ENCODE measurements at places on chromosomes 7 and 10. TPM values are rescaled to one million over a fixed set of nuclear protein-coding genes. Genes with fewer than 3 reads are reported as not detected.

DNA sequence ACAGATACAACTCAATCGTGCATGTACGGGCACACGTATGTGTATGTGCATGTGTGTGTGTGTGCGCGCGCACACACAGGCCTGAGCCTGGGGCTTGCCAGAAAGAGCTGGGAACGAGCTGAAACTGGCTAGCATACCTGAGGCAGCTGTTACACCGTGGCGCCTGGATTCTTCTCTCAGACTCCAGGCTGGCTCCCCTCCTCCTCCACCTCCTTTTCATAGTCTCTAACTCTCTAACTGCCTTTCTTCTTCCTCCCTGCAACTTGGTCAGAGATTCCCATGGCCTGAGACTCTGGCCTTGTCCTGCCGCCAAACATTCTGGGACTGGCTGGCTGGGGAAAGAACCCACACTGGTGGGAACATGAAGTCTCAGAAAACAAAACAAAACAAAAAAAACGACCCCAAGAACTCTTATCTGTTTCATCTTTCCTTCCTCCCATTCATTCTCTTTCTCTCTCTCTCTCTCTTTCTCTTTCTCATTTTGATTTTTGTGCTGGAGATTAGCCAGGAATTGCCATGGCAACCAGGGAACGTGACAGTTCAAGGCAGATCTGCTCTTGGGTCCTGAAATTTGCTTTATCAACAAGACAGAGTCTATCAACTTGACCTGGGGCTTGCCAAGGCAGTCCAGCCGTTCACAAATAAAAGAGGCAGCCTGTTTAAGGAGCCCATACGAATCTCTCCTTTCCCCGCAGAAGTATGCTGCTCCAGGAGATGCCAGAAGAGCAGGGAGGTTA, 76.8 kb upstream of the SEM1 start:
- DNase-seq, result no peak

GRCh38 chr10:93071177-93071472, 2.6 kb upstream of the CYP26A1 start:
- no peak for DNase-seq

DNA sequence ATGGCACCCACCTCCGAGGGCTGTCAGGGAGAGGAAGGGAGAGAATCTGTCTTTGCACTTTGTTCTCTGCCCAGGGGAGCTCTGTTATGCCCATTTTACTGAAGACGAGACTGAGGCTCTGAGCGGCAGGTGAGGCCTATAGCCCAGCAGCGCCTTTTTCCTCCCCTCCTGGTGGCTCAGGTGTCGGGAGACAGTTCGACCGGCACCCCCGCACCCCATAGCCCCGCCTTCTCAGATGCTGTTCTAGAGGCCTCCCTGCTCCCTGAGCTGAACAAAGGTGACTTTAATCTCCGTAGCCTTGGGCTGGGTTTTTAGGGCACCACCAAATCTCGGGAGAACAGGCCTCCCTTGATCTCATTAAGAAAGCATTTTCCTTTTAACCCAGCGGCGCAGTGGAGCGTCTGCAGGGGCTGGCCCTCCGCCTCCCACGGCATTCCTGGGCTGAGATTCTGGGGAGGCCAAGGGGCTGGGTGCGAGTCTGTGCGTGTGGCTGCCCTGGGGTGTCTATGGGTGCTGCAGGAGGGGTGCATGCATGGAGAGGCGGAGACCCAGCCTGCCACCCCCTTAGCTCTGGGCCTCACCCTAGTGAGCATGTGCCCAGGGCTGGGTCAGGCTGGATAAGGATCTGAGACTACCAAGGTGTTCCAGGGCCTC, 3.3 kb downstream of the LFNG start:
- DNase-seq, result no peak

- DNase-seq, result peak; percentile 74
Observed at GRCh38 chr10:103616705-103617601, 123.4 kb downstream of the NEURL1 start.

DNA sequence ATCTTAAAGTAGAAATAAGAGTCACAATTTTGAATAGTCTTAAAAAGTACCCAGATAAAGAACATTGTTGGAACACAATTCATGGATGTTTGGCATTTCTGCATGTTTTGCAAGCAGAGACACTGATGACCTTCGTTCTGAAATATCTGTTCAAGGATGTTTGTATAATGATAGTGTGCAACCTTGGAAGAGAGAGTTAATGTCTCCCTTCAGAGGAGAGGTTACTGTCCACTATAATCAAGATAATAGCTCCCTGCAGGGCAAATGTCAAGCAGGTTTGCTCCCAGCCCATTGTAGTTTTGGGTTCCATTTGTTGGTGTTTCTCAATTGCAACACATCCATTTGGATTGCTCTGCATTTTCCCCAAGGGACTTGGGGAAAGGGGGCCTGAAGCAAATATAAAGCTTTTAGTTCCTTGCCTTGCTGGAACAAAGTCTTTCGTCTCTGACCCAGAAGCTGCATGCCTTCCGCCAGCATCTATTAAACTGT, 45.2 kb downstream of the COL1A2 start:
- DNase-seq, result no peak

DNA sequence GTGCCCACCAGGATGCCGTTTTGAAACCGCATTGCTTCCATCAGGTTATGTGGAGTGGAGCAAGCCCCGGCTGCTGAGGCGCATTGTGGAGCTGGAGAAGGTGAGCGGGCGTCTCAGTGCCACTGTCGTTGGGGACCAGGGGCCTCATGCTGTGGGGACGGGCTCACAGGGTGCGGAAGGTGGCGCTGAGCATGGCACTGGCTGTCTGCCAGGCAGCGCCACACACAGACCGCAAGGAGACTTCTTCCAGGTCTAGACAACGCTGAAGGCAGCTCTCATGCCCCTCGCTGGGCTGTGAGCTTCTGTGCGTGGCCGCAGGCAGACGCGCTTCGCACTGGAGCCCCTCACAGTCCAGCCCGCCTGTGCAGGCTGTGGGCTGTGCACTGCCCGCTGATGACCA, 29.0 kb downstream of the IQCE start:
- no peak for DNase-seq

DNA sequence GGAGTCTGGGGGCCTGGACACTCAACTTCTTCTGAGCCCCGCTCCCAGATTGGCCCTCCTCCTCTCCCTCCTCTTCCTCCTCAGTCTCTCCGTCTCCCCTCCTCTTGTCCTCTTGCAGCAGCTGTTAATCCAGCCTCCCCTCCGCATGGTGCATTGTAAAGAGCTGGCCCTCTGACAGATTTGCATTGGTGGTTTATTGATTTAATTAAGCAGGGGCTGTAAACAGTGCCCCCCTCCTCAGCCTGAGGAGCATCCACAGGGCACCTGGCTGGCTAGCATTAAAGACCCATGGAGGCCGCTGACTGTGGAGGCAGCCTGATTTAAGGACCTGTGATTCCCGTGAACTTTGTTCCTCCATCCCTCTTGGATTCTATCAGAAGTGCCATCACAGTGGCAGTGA, 28.9 kb upstream of the PCBD1 start:
- no peak for DNase-seq

GRCh38 chr7:56105508-56105907, 768 bp downstream of the CHCHD2 start:
- DNase-seq, result no peak

DNA sequence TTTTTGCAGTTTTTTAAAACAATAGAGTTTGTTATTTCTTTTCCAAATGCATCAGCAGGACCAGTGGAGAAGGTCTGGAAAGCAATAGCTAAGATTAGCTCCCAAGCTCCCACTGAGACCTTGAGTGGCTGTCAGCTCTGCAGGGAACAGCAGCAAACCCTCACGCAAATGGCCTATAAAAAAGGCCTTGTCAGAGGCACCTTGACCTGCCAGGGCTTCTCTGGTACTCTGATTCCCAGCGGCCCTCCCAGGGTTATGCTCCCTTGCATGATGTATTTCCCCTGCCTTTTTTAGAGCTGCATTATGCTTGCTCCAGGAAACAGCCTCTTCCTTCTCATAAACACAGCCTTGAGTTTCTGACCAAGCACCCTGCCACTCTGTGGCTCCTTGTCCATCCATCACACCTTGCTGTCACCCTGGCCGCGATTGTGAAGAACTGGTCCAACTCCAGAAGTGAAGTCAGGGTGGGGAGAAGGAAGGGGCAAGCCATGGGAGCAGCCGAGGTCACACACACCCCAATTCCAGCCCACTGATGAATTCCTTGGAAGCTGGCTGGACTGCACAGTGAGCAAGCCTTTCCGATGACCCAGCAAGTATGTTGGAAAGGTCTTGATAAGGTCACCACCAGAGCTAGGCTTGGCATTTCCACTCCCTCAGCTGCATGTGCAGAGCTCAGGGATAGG, 35.3 kb upstream of the NKX2-3 start:
- DNase-seq, result no peak

DNA sequence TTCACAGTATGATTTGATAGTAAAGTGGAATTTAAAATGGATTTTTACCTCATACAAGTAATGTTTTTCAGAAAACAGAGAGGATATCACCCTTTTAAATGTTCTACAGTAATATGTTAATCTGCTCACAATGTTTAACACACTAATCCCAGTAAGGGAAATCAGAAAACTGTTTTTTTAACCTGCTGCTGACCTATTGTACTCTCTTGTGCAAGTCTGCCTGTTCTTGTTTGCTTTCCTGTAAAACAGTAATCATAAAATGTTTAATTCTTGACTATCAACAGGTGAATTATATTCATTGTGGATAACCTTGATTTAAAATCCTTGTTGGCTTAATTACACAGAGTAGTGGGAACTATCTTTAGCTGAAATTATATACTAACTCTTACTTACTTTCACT, 126.4 kb downstream of the GNAT3 start:
- no peak for DNase-seq

GRCh38 chr10:114389426-114389825, 14.9 kb downstream of the AFAP1L2 start:
- peak; percentile 65 for DNase-seq

- no peak for DNase-seq
Observed at GRCh38 chr10:1461016-1461415, 276.3 kb downstream of the ADARB2 start.

- DNase-seq, result no peak
Observed at GRCh38 chr10:93106631-93107072, 33.0 kb downstream of the CYP26A1 start.

- no peak for DNase-seq
Observed at GRCh38 chr7:113636727-113637421, 281.9 kb downstream of the PPP1R3A start.

GRCh38 chr7:86932038-86932512, 127.4 kb downstream of the ELAPOR2 start:
- DNase-seq, result peak; percentile 23

- DNase-seq, result no peak
Observed at GRCh38 chr10:13701157-13701919, 114.6 kb downstream of the PRPF18 start.

- DNase-seq, result no peak
Observed at GRCh38 chr7:25527665-25528170, 299.4 kb upstream of the NPVF start.

- DNase-seq, result no peak
Observed at GRCh38 chr7:119392-120163, 72.8 kb upstream of the FAM20C start.

DNA sequence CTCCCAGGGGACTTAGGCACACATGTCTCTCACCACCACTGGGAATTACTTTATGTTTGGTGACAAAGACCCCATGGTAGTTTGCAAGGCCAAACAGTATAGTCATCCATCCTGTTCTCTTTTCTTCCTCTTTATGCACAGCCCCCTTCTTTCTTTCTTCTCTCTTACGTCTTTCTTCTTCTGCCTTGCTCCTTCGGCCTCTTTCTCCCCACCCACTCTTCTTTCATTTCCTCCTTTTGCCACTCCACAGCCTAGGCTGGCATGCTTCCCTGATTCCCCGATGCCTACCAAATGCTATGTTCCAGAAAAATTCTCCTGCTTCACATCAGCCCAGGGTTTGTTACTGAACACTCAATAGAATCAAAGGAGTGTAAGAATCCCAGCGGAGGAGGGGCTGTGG, 62.4 kb upstream of the MKLN1 start:
- DNase-seq, result no peak

GRCh38 chr7:54664235-54665228, 94.5 kb downstream of the SEC61G start:
- DNase-seq, result no peak

- DNase-seq, result no peak
Observed at GRCh38 chr10:72814099-72814790, 79.3 kb upstream of the OIT3 start.

Gene GUSB
- 35.7 TPM for total RNA-seq

Gene SPDYE8
- not detected for total RNA-seq

Gene BMPER
- 33.3 TPM for total RNA-seq

Gene ZNF775
- total RNA-seq, result 14.3 TPM

Gene INHBA
- 12.6 TPM for total RNA-seq

Gene CYP3A7
- total RNA-seq, result 0.22 TPM

Gene CNNM1
- total RNA-seq, result not detected

Gene INA
- not detected for total RNA-seq
